ENCODE measurements at places on chromosomes 13 and 19.

DNA sequence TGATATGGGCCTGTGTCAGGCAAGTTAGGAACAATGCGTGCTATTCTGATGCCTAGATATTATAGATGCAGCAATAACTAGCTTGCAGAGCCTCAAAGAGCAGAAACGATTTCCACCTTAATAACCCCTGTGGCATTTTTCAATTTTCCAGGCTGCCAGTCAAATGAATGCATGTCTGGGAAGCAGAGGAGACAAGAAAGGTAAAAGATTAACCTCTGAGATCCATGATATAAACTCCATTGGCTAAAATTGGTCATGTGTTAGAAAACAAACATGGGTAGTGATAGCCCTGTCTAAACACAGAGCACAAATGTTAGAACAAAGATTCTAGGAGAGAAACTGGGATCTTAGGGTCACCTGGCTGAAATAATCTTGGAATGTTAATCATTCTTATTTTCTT lies 811.1 kb downstream of the DIAPH3 start:
- no peaks in the 10 kb centered on the region for H3K27me3 ChIP-seq
- H3K27ac ChIP-seq: no peak overlapping the region
- no peaks in the 10 kb centered on the region for H3K4me1 ChIP-seq
- no peak overlapping the region for H3K4me3 ChIP-seq
- DNase-seq: no peak

- H3K36me3 ChIP-seq: no peaks in the 10 kb centered on the region
- no peak overlapping the region for H3K27ac ChIP-seq
- no peak for DNase-seq
- no peak overlapping the region for H3K4me3 ChIP-seq
These were observed 228.5 kb downstream of the ZIC5 start for GRCh38 chr13:99743094-99743493.

GRCh38 chr19:45275370-45275971 lies 24.4 kb downstream of the MARK4 start:
- no peaks in the 10 kb centered on the region for H3K4me1 ChIP-seq
- DNase-seq: no peak
- H3K27ac ChIP-seq: no peak overlapping the region
- peaks cover 59% of the 10 kb centered on the region for H3K36me3 ChIP-seq
- no peaks in the 10 kb centered on the region for H3K27me3 ChIP-seq
- no peak overlapping the region for H3K4me3 ChIP-seq

GRCh38 chr19:40266912-40267600 lies 18.1 kb downstream of the AKT2 start:
- no peak overlapping the region for H3K27ac ChIP-seq
- H3K4me3 ChIP-seq: no peak overlapping the region
- H3K36me3 ChIP-seq: peaks cover 33% of the 10 kb centered on the region
- no peaks in the 10 kb centered on the region for H3K4me1 ChIP-seq
- H3K27me3 ChIP-seq: no peaks in the 10 kb centered on the region

DNA sequence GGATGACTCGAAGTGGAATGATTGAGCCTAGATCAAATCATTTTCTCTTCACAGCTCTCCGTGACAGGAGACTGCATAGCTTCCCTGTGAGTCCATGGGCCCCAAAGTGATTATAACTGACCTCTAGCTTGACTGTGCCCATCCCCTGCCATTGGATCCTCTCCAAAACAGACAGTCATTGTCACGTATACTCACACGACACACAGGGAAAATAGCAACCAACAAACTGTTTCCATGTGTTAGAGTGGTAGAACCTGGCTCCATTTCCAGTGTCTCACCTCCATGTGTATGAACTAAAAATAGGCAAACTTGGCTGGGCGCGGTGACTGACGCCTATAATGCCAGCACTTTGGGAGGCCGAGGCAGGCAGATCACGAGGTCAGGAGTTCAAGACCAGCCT lies 48.8 kb upstream of the NPAS1 start:
- no peaks in the 10 kb centered on the region for H3K4me1 ChIP-seq
- H3K4me3 ChIP-seq: no peak overlapping the region
- DNase-seq: no peak

DNA sequence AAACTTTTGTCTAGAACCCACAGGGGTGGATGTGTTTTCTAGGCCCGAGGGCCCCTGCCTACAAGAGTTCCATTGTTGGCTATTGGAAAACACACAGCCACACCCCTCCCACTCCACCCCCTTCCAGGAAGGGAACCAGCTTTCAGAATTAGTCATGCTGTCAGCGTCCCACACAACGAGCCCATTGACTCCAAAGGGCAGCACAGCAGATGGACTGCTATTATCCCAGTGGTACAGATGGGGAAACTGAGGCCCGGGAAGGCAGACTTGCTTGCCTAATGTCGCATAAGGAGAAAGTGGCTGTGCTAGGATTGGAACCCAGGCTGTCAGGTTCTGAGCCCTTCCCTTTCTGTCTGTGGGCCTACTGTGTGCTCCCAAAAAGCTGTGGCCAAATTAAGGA lies 8.1 kb upstream of the FXYD3 start:
- H3K27me3 ChIP-seq: no peaks in the 10 kb centered on the region
- no peak overlapping the region for H3K27ac ChIP-seq
- H3K36me3 ChIP-seq: no peaks in the 10 kb centered on the region

- H3K4me3 ChIP-seq: no peak overlapping the region
- no peak for DNase-seq
- H3K27me3 ChIP-seq: no peaks in the 10 kb centered on the region
These were observed 44.8 kb downstream of the ING1 start for GRCh38 chr13:110758195-110758805.

GRCh38 chr13:35953537-35954206 lies 177.5 kb downstream of the DCLK1 start:
- H3K27ac ChIP-seq: no peak overlapping the region
- H3K36me3 ChIP-seq: no peaks in the 10 kb centered on the region
- no peak overlapping the region for H3K4me3 ChIP-seq
- H3K4me1 ChIP-seq: no peaks in the 10 kb centered on the region
- peak; percentile 75 for DNase-seq

DNA sequence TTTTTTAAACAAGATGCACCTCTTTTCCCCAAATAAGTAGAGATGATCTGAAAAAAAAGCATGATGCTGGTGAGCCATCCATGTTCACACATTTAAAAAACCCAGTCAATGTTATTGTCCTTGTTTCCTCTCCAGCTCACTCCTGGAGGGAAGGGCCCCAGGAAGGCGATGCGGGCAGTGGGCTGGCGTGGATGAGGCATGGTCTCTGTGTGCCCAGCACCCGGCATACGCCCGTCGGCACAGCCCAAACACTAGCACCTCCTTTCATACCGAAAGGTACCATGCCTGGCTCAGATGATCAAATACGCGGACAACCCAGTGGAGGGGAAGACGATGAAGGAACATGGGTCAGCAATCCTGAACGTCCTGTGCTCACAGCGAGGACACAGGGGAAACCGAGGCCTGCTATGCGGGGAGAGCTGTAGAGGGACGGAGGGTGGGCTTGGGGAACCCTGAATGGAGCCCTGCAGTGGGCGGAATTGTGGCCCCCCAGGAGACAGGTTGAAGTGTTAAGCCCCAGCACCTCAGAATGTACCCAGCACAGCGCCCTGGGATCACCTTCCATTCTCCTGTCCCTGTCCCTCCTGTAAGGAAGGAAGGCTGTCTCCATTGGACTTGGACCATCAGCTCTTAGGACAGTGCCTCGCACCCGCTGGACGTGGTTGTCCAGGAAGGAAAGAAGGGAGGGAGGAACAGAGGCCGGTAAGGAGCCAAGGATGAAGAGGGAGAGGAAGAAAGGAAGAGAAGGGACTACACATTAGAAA lies 49.4 kb downstream of the SOX1 start:
- H3K27me3 ChIP-seq: no peaks in the 10 kb centered on the region
- no peak overlapping the region for H3K27ac ChIP-seq
- no peak for DNase-seq
- H3K4me1 ChIP-seq: no peaks in the 10 kb centered on the region
- no peaks in the 10 kb centered on the region for H3K36me3 ChIP-seq
- H3K4me3 ChIP-seq: no peak overlapping the region

GRCh38 chr19:44943801-44944249 lies 1.8 kb downstream of the APOC4 start:
- no peaks in the 10 kb centered on the region for H3K27me3 ChIP-seq
- H3K36me3 ChIP-seq: no peaks in the 10 kb centered on the region
- H3K27ac ChIP-seq: no peak overlapping the region
- no peak for DNase-seq

DNA sequence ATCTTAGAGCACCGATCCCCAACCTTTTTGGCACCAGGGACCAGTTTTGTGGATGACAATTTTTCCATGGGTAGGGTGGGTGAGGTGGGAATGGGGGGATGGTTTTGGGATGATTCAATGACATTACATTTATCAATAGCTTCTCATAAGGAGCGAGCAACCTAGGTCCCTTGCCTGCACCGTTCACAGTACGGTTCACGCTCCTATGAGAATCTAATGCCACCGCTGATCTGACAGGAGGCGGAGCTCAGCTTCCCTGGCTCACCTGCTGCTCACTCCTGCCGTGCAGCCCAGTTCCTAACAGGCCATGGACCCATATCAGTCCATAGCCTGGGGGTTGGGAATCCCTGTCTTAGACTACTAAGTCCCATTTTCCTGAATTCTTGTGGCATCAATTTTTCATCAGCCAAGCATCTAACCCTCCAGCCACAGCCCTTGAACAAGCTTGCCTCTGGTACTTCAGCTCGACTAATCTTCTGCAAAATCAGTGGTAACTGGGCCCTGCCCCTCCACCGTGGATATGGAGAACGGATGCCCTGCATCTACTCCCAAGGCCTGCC lies 37.0 kb upstream of the MAP3K10 start:
- H3K36me3 ChIP-seq: no peaks in the 10 kb centered on the region
- H3K4me3 ChIP-seq: no peak overlapping the region
- no peaks in the 10 kb centered on the region for H3K4me1 ChIP-seq

DNA sequence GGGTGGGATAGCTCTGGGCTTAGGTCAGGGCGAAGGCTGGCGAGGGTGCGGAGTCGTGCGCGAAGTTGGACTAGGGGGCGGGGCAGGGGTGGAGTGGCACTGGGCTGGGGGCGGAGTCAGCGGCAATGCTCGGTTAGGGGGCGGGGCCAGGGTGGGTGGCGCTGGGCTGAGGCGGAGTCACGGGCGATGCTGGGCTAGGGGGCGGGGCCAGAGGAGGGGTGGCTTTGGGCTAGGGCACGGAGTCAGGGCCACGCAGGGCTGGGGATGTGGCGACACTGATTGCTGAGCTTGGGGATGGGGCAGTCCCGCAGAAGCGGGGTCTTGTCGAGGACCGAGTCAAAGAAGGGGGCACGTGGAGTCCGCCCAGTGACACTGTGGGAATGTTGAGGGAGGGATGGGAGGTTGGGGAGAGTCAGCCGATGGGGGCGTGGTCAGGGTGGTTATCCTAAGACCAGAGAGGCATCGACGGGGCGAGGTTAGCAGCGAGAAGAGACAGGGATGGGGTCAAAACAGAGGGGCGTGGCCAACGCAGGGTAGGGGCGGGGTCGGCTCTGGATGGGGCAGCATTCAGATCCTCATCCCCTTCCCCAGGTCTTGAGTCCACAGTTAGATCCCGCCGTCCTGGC lies 8.7 kb downstream of the HOMER3 start:
- DNase-seq: peak; percentile 99
- no peak overlapping the region for H3K27ac ChIP-seq
- no peaks in the 10 kb centered on the region for H3K27me3 ChIP-seq
- H3K4me1 ChIP-seq: no peaks in the 10 kb centered on the region

- no peak overlapping the region for H3K27ac ChIP-seq
- no peak overlapping the region for H3K4me3 ChIP-seq
- DNase-seq: no peak
- H3K36me3 ChIP-seq: no peaks in the 10 kb centered on the region
- H3K27me3 ChIP-seq: no peaks in the 10 kb centered on the region
- H3K4me1 ChIP-seq: no peaks in the 10 kb centered on the region
These were observed 172.7 kb downstream of the SPRY2 start for GRCh38 chr13:80168089-80168850.

DNA sequence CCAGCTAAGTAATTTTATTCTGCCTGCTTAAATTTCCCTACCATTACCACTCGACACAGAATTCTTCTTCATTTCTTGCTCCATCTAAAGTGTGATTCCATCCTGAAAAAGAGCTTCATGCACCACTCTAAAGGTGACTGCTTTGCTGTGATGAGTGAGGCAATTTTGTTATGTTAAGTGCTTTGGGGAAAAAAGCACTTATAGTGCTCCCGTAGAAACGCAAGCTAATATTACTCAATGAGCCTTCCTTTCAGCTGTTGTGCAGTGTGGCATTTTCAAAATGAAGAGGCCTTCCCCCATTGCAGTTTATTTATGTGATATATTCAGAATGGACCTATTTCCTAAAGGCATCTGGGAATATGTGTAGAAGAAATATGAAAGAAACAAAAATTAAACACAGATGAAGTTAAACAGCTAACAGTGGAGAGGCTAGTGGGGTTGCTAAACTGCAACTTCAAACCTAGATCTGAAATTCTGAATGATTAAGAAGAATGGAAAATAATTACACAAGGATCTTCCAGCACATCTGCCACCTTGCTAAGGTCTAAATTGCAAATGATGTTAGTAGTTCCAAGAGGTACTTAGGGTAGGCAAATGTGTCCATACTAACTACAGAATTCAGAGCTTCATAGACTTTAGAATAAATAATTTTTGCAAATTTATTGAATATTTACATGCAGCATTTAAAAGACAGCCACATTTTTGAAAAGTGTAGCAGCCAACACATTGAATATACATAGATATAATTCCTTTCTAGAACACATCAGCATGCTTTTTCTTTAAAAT lies 211.7 kb downstream of the DCT start:
- no peaks in the 10 kb centered on the region for H3K36me3 ChIP-seq
- no peak overlapping the region for H3K4me3 ChIP-seq
- H3K27ac ChIP-seq: no peak overlapping the region

DNA sequence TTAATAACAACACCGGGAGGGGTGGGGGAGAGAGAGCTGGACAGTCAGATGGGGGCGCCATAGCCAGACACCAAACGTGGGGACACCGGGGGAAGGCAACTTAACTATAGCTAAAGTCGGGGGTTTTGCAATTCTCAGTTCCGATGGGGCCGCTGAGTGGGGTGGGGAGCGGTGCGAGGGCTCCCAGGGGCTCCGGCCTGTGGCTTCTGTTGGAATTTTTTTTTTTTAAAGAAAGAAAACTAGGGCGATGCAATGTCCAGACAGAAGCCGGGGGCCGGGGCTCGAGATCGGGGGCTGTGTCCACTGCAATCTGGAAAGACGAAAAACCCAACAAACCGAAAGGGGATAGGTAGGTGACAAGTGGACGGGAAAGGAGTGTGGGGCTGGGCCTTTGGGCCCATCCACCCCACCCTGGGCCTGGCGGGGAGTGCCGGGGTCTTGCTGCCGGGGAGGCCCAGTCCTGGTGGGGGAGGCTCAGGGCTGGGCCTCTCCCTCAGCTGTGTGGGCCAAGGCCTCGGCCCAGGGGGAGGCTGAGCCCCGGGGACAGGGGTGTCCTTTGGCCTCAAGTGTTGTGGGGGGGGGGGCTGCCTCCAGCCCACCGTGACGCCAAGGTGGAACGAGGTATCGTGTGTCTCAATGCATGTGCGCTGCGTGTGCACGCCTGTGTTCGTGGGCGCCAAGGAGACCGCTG lies 17.3 kb downstream of the PRKCSH start:
- peaks cover 4% of the 10 kb centered on the region for H3K36me3 ChIP-seq
- 0 out of 3 replicates have a peak overlapping the region, but pooled peaks have one; percentile 18 for H3K4me3 ChIP-seq
- no peaks in the 10 kb centered on the region for H3K4me1 ChIP-seq
- no peak overlapping the region for H3K27ac ChIP-seq
- H3K27me3 ChIP-seq: no peaks in the 10 kb centered on the region

- H3K36me3 ChIP-seq: peaks cover 14% of the 10 kb centered on the region
- H3K4me1 ChIP-seq: no peaks in the 10 kb centered on the region
- no peaks in the 10 kb centered on the region for H3K27me3 ChIP-seq
- no peak overlapping the region for H3K4me3 ChIP-seq
- H3K27ac ChIP-seq: no peak overlapping the region
- DNase-seq: no peak
These were observed 18.6 kb downstream of the FBXO46 start for GRCh38 chr19:45711851-45712698.
